ENCODE measurements at places on chromosomes 13 and 19.

DNA sequence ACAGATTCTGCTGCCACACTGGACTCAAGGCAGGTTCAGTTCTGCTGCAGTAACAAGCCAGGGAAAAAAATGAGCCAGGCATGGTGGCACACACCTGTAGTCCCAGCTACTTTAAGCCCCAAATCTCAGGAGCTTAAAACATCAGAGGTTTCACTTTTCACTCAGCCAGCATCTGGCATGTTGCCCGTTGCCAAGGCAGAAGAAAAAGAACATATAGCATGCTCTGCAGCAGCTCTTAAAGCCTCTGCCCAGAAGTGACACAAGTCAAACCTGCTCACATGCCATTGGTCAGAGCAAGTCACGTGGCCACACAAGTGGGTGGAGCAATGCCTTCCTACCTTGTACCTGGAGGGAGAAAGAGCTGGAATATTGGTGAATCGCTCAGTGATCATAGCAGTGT lies 14.7 kb upstream of the ADGRE5 start:
- peak; percentile 95 for DNase-seq

GRCh38 chr13:107906131-107906530 lies 309.2 kb downstream of the LIG4 start:
- no peak for DNase-seq

GRCh38 chr19:29724102-29724641 lies 9.1 kb upstream of the C19orf12 start:
- peak; percentile 75 for DNase-seq

- no peak for DNase-seq
These were observed 114.1 kb downstream of the MYO16 start for GRCh38 chr13:108743522-108743921.

GRCh38 chr13:76725211-76725610 lies 161.0 kb downstream of the KCTD12 start:
- DNase-seq = no peak

DNA sequence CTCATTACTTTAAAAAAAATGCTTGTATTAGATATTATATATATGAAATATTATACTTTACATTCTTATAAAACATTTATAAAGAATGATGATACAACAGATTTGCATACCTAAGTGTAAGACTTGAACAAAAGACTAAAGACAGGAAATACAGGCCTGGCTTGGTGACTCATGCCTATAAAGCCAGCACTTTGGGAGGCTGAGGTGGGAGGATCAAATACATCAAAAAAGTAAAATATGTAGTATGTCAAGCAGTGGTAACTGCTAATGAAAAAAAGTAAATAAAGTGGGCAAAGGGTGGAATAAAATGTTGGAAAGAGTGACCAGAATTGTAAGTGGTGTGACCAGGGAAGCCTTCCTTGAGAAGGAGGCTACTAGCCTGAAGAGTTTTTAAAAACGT lies 133.7 kb downstream of the GGACT start:
- DNase-seq = no peak

- no peak for DNase-seq
These were observed 97.7 kb upstream of the VSTM2B start for GRCh38 chr19:29428071-29428470.

- no peak for DNase-seq
These were observed 32.2 kb downstream of the MYO9B start for GRCh38 chr19:17107546-17108452.

GRCh38 chr13:101941095-101941783 lies 460.6 kb downstream of the FGF14 start:
- DNase-seq = peak; percentile 57

DNA sequence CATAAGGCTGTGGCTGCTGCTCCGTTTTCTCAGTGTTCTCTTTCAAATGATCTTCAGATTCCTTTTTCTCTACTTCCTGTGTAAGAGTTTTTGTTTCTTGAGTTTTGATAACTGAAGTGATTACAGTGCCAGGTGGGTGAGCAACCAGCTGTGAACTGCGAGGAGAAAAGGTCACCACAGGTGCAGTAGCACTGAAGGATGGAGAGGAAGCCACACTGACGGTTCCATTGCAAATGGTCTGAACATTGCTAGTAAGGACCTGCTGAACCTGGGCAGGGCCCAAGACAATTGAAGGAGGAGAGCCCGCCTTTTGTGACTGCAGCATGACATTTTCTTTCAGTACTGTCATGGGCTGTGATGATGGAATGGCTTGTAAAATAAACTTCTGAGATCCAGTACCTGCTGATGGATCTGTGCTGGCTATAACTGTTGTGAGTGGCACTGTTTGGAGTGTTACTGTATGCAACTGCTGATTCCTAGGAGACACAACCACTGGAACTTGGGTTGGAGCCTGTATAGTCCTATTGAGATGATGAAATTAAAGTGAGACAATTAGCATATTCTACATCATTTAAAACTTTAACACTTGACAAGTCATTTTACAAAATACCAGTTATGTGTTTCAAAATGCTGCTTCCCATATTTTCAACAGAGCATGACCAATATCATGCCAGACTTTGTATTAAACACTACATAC lies 85.5 kb downstream of the ELF1 start:
- DNase-seq = no peak

DNA sequence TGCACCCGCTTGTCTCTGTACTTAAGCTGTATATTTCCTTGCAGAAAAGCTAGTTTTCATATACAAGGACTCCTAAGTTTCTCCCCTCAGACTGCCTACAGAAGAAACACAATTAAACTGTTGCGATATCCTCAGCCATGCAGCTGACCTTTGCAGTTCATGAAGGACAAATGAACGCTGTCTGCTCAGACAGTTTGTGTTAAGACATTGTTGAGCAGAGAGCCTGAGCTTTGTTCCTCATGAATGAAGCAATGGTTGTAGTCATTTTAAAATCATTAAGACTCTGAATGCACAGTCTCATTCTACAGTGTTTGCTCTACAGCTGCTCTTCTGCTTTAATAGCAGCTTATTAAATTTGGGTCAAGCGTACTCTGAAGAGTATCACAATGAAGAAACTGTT lies 23.2 kb upstream of the MAB21L1 start:
- DNase-seq = no peak

GRCh38 chr13:50073340-50073739 lies 58.1 kb downstream of the KCNRG start:
- no peak for DNase-seq

- DNase-seq = no peak
These were observed 5.5 kb upstream of the PTGER1 start for GRCh38 chr19:14480700-14481079.

GRCh38 chr13:46289260-46289955 lies 77.7 kb downstream of the LRRC63 start:
- DNase-seq = no peak

- no peak for DNase-seq
These were observed 7.9 kb upstream of the C3 start for GRCh38 chr19:6728346-6728745.

- DNase-seq = peak; percentile 96
These were observed 53.6 kb upstream of the LDLR start for GRCh38 chr19:11035441-11036377.

DNA sequence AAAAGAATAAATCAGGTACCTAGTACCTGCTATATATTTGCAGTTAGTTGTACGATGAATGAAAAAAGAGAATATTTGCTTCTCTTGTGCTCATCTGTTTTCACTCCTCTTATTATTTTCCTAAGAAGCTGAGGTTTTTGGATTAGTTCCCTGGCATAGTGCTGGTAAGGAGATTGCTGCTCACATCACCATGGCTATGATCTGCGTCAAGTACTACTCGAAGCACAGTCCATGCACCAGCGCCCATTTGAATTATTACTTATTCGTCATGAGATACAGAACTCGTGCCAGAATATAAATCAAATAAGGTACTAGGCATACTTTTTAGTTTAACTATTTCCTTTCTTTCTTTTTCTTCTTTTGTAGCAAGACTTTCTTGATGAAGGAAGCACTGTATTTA lies 7.1 kb downstream of the SERTM1 start:
- DNase-seq = no peak

DNA sequence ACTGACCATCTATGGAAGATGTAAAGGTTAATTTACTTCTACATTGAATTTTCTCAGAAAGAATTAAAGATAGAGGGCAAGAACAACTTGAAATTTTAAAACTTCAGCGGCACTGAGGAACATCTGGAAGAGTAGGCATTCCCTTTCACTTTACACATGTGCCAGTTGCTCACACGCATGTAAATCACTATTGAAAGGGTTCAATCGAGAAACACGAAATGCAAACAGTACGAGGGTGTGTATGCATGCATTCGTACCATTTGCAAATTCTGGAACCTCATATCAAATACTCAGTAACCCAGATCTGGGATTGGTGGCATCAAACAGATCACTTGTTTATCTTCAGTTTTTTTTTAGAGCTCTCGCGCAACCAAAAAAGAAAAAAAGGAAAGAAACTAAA lies 315.5 kb upstream of the MAB21L1 start:
- DNase-seq = no peak

DNA sequence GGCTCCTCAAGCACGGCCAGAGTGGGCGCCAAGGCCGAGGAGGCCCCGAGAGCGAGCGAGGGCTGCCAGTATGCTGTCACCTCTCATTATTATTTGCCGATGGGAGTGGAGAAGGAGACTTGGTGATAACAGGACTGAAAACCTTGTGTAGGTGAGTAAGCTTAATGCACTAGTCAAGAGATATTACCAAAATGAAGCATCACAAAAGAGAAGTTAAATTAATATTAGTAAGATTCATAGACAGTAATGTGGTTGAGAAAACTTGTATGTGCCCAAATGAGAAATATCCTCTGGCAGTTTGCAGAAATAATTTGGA lies 204.5 kb upstream of the SLITRK1 start:
- DNase-seq = no peak

DNA sequence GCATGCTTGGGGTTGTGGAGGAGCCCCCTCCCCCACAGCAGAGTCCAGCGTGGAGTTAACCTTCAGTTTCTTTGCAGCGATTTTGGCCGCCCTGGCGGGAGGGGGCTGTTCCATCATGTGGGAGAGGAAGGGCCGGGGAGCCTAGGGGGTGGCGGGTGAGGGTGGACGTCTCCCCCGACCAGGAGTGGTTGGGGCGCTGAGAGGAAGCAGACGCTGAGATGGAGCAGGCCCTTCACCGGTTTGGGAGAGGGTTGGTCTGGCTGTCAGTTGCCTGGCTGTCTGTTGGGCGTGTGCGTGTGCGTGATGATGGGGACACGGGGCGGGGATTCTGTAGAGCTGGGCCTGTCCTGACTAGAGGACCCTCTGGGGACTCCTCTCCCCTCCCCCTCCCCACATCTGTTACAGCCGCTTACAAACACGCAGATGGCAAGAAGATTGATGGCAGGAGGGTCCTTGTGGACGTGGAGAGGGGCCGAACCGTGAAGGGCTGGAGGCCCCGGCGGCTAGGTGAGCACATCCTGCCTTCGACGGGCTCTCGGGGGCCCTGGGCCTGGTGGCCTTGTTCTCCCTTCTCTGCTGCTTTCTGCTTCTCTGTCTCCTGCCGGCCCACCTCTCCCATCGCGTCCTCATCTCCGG lies 9.8 kb upstream of the LIN7B start:
- no peak for DNase-seq

- DNase-seq = no peak
These were observed 21.8 kb downstream of the TINCR start for GRCh38 chr19:5545984-5546383.

DNA sequence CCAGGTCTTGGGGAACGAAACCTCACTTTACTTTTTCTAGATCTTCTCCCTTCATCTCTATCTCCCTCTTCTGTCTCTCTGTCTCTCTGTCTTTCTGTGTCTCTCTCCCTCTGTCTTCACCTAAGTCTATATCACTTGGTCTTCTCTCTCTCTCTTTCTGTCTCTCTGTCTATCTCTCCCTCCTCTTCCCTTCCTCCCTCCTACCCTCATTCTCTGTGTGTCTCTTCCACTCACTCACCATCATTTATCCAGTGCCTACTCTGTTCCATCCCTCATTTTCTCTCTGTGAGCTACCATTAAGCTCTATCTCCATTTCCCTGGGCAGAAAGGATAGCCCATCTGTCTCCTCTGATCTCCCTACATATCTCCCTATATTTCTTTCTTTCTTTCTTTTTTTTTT lies 32.2 kb upstream of the FBL start:
- DNase-seq = no peak

DNA sequence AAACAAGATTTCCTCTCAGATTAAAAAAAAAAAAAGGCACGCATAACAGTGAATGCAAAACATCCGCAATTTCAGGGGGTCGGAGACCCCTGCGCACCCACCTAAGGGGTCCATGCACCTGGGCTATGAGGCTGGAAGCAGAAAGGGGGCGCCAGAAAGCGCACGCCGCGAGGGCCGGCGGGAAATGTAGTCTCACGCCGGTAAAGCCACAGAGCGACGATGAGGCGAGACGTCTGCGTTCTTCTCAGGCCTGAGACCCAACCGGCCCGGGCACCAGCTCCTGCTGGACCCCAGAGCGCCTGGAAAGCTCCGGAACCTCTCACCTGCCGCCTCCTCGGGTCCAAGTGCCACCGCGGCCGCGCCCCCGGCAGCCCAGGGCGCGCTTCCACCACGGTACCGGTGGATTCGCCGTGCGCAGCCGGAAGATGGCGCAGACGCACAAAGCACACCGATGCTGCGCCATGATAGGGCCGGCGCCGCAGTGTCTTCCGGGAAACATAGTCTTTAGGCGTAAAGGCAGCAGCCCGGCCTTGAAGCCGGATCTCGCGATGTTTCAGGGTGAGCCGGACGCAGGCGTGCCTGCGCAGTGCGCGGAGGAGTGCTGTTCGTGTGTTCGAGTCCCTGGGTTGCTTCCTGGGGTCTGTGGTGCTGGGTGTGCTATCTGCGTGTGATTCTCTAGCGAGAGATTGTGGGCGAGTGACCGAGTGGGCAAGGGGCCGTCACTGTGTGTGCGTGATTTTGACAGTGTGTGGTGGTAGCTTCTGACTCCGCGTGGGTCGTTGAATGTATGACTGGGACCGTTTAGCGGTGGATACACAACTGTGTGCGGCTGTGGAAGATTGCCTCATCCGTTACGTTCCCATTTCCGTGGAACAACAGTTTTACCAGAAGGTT lies at the start of gene ZNF582:
Gene ZNF582 (minus strand): TSS at position 416 of the 894 bp plus-strand sequence. CDS start 1,782 bp downstream, outside the sequence.
- DNase-seq = peak; percentile 99

GRCh38 chr19:17076543-17076991 lies 990 bp downstream of the MYO9B start:
- DNase-seq = peak; percentile 17

- DNase-seq = peak; percentile 24
These were observed 444.8 kb downstream of the LIG4 start for GRCh38 chr13:107770541-107770940.

DNA sequence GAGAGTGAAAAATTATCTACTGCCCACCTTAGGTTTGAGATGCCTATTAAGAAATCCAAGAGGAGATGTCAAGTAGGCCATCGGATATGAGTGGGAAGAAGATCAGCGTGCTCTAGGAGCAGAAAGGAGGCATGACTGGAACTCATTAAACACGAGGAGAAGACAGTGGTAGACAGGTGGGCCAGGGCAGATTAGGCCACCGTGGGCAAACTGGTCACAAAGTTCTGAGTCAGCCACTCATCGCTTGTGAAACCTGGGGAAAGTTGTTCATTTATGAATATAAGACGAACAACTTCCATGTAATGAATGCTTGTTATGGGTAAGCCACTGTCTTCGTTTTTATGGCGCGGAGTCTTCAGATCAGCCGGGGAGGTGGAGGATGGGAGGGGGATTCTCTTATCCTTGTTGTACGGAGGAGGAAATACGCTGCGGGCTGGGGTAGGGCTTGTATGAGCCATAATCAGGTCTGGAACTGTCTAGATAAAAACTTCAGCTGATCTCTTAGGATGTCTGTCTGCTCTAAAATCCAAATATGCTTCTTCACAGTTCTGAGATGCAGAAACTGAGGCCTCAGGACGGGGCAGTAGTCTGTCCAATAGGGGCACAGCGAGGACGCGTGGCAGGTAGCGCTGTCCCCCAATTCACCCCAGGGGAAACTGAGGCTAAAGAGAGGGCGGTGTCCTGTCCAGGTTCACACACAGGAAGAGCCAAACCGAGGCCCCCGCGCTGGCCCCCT lies 1.1 kb upstream of the ZNF444 start:
- DNase-seq = no peak
